ENCODE measurements at places on chromosomes 13 and 19. TPM values are rescaled to one million over a fixed set of nuclear protein-coding genes. Genes with fewer than 3 reads are reported as not detected.

GRCh38 chr13:25292301-25292700 is 5.0 kb upstream of the MTMR6 start:
- DNase-seq: no peak

- DNase-seq: no peak
Observed at GRCh38 chr19:11699931-11700794, 38.6 kb downstream of the ZNF823 start.

GRCh38 chr13:27921961-27922882 is 2.4 kb downstream of the PDX1 start:
- no peak for DNase-seq

GRCh38 chr13:44300895-44301638 is 72.6 kb upstream of the SERP2 start:
- no peak for DNase-seq

DNA sequence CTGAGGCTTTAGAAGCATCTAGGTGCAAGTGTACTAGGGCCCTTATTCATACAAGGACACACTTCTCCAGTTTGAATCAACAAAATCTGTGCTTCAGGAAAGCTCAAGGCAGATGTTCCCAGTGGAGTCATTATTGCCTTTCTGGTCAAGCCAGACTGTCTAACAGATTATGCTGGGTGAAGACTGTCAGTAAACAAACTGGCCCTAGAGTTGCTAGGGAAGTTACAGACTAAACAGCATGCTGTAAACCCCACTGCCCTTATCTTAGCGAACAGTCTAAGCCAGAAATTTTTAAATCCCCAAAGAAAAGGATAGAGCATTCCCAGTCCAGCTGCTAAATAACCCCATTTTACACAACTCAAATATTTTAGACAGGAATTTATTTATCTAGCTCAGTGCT is 1701.3 kb upstream of the PRR20A start:
- no peak for DNase-seq

DNA sequence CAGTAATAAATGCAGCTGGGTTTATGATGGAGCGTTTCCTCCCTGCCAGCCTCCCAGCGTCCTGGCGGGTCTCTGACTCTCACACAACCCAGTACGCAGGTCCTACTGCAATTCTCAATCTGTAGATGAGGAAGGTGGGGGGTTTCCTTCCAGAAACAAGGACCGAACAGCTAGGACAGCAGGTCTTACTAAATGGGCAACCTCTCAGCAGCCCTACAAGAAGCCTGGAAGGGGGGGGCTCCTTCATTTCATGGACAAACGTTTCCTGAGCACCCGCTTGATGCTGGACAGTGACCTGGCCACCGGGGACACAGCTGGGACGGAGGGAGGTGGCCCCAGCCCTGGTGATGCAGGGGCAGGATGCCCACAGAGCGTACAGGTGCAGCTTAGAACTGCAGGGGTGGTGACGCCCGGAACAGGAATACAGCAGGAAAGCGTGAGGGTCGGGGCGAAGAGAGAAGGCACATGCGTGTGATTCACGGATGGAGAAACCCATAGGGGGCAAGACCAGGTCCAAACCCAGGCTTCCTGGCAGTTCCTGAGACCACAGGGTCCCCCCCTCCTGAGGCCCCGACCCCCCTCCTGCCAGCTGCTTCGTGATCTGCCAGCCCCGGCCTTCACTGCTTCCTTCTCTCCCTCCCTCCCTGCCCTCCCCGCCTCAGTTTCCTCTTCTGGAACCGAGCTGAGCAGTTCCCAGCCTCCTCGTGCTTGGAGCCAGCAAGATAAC is 732 bp upstream of the C2CD4C start:
- DNase-seq: no peak

GRCh38 chr13:61358599-61358998 is 57.0 kb downstream of the PCDH20 start:
- DNase-seq: no peak

DNA sequence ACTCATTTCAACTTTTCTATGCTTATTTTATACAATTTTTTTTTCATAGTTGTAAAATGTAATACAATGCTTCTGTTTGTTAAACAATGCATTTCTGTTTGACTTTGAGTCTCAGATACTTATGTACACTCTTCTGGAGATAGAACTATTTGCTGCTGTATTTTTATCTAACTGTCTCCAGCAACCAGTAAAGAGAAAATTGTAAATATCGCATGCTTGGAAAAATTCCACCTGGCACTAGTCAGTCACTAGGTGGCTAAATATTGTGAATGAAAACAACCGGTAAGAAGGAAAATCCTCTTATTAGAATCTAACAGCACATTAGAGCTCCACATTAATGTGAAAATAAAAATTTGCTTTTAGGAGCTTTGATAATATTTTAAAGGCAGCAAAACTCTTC is 876.5 kb downstream of the PCDH9 start:
- no peak for DNase-seq

DNA sequence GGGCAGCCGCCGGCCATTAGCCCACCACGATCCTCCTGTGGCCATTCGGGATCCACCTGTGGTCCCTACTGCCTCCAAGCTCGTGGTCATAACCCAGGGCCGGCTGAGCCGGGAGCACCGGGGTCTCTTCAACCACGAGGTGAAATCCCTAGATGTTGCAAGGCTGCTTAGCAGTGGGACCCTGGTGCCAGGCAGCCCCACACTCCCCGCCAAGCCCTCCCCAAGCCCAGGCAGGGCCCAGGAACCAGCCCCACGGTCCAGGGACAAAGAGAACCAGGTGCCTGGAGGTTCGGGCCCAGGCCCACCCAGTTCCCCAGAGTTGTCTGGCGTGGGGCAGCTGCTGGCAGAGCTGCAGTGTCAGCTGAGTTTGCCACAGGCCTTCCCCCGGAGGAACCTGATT is 3.4 kb upstream of the TMEM145 start:
- no peak for DNase-seq

- DNase-seq: no peak
Observed at GRCh38 chr19:50882188-50882587, 8.9 kb downstream of the KLK2 start.

Gene ZNF285
- 12.1 TPM for polyA plus RNA-seq

- DNase-seq: peak; percentile 42
Observed at GRCh38 chr19:10501971-10502523, 1.1 kb downstream of the KEAP1 start.

GRCh38 chr19:33298146-33298911 is 4.0 kb downstream of the CEBPA start:
- DNase-seq: no peak

DNA sequence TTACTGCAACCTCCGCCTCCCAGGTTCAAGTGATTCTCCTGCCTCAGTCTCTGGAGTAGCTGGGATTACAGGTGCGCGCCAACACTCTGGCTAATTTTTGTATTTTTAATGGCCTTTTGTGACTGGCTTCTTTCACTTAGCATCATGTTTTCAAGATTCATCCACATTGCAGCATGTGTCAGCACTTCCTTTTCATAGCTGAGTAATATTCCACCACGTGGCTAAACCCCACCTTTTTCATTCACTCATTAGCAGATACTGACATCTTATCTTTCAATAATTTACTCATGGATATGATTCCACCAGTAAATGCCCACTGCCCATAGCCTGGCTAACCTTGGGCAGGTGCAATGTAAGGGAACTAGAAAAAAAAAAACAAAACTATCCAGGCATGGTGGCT is 6.9 kb downstream of the C5AR1 start:
- DNase-seq: no peak

- no peak for DNase-seq
Observed at GRCh38 chr19:53007606-53008005, 6.1 kb upstream of the ERVV-1 start.

- no peak for DNase-seq
Observed at GRCh38 chr19:38024992-38025908, 118.2 kb downstream of the SIPA1L3 start.

Gene OR7A5
- 0.03 TPM for polyA plus RNA-seq

Gene SWSAP1
- 3.4 TPM for polyA plus RNA-seq

DNA sequence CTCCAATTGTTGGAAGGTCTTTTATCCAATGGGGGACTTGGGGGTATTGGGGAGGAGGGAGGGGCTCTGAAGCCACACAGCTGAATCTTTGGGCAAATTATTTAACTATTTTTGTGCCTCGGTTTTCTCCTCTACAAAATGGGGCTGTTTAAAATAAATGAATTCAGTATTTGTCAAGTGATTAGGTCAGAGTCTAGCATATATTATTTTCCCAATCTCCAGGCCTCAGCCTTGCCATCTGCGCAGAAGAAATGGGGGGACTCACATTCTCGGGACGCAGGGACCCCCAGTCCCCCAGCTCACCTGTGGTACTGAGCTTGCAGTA is 1.5 kb downstream of the TLE5 start:
- DNase-seq: no peak

DNA sequence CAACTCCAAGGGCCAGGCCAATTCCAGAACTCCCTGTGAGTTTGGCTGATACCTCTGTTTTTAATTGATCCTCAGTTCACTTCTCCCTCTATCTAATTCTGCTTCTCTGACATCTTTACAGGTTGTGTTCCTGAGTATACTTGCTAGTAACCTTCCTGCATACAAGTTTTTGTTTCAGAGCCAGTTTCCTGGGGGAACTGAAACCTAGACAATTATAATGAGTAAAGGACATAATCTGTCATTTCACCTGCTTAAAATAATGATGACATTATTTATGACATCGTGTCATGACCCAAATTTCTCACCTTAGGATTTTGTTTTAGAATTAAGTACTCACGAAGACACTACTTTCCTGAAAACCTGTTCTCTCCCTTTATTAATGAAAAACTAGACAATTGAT is 12.5 kb upstream of the MYCBP2 start:
- no peak for DNase-seq

DNA sequence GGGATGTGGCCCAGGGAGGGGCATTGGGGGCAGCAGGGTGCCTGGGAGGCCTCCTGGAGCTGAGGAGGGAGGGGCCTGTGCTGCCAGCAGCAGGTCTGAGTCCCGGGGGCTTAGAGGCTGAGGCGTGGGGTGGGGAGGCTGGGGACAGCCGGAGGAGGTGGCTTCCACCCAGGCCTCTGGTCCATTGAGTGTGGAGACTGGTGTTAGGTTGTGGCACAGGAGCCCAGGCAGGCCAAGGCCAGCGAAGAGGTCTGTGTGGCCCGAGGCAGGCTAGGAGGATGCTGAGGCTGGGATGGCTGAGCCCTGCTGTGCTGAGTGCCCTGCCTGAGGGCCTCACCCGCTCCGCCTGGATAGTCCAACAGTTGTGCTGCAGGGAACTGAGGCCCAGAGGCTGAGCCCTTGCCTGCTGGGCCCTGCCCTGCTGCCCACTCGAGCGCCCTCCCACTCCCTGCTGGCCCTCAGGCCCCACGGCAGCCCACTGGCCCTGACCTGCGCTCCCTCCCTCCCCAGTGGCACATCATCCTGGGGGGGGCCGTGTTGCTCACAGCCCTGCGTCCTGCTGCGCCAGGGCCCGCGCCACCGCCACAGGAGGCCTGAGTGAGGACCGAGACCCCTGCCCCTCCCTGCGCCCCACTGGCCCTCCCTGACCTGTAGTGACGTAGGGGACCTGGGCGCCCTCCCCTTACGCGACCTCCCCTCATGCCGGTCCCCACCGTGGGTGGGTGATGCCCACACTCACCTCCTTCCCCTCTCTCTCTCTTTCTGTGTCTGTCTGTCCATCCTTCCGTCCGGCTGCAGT is 4.9 kb upstream of the GARIN5A start:
- no peak for DNase-seq

Gene SIGLEC11
- 5.0 TPM for polyA plus RNA-seq

- DNase-seq: no peak
Observed at GRCh38 chr19:49937750-49938381, 8.6 kb upstream of the NUP62 start.

Gene MBD3L1
- polyA plus RNA-seq: not detected

DNA sequence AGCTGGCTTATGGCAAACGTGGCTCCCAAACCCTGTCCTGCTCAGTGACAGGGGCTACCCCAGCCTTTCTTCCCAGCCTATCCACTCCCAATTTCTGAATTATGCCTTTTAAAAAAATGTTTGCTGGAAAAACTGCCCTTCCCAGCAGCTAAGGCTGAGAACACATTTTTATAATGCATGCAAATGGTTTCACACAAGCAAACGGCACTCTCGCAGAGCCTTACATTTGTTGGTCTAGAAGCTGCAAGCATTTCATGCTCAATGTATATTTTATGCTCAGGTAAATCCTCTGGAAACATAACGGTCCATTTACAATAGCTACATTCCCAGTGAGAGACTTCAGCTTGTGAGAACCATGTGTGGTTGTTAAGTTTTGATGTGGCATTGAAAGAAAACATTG is 61.4 kb downstream of the SLC7A1 start:
- no peak for DNase-seq

DNA sequence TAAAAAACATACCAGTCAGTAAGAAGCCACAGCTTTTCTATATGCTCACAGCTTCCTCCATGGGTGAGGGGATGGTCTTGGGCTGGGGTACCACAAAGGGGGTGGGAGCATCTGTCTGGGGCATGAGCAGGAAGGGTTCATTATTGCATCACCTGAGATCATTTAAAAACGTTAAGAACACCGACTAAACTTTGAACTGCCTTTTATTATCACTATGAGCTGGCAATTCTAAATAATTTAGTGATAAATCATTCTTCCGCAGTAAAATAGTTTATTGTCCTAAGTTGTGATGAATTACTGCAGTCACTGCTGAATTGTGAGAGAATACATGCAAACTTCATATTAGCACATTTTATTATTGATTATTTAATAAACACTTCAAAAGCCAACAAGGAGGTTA is 71.6 kb downstream of the KL start:
- DNase-seq: no peak

GRCh38 chr19:19956434-19957075 is 55.8 kb downstream of the ZNF93 start:
- no peak for DNase-seq

- DNase-seq: no peak
Observed at GRCh38 chr13:70407486-70407885, 299.2 kb upstream of the KLHL1 start.

Gene RUBCNL
- polyA plus RNA-seq: 2.5 TPM

- no peak for DNase-seq
Observed at GRCh38 chr19:10290876-10291553, 1.3 kb downstream of the ICAM5 start.

- DNase-seq: no peak
Observed at GRCh38 chr19:48964205-48965039, 687 bp upstream of the FTL start.

DNA sequence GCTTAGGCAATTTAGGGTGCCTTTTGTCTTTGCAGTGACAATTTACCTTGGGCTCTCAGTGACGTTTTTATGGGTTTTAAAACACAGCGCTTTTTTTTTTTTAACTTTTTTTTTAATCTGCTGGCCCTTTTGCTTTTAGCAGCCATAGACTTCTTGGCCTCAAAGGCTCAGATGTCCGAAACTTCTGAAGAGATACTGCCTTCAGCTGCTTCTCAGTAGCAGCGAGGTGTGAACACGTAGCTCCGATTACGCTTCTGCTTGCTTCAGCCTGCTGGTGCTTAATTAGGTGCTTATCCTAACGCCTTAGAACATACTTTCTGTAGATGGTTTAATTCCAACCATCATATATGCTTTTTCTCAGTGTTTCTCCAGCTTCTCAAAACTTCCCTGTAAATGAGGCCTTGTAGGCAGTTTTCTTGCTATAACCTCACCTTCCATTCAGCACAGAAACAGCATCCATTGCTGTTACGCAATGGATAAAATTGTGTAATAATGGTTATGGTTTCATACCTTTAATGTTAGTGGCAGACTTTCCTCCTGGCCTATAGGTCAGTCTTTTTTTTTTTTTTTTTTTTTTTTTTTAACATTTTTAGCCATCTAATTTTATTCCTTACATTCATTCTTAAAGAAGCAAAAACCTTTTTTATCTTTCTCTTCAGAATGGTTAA is 723.9 kb downstream of the GPC5 start:
- DNase-seq: no peak
